ENCODE measurements at places on chromosomes 5 and 9.

DNA sequence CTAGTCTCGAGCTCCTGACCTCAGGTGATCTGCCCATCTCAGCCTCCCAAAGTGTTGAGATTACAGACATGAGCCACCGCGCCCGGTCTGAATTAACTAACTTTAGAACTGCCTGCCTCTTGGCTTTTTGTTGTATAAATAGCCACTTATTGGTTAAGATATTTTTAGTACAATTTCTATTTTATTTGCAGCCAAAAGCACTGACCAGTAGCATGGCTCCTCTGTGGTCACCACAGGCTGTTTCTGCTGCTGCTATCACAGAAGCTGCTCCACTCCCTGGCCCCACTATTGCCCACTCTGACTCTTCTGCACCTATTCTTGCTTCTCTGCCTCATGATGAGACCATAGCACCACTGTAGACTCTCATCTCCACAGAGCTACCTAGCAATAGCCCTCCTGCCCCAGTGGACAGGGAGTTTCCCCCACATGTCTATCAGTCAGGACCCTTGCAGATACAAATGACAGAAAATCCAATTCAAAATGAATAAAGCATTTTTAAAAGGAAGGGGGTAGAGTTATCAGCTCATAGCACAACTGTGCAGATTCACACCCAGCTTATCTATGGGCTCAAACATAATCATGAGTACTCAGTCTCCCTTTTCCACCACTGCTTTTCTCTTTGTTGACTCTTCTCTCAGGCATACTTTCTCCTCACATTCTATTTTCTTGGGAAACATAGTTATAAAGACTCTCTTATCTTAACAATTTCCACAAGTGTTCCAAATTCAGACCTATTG, 151.8 kb upstream of the EPB41L4A start:
- no peaks in the 10 kb centered on the region for H3K27me3 ChIP-seq
- no peak overlapping the region for H3K27ac ChIP-seq
- no peak for DNase-seq
- no peaks in the 10 kb centered on the region for H3K36me3 ChIP-seq

GRCh38 chr9:135898634-135899407, 8.5 kb downstream of the CAMSAP1 start:
- H3K27me3 ChIP-seq, result no peaks in the 10 kb centered on the region
- H3K4me1 ChIP-seq, result peaks cover 6% of the 10 kb centered on the region
- no peak overlapping the region for H3K27ac ChIP-seq
- no peak for DNase-seq
- H3K4me3 ChIP-seq, result no peak overlapping the region
- H3K36me3 ChIP-seq, result no peaks in the 10 kb centered on the region

DNA sequence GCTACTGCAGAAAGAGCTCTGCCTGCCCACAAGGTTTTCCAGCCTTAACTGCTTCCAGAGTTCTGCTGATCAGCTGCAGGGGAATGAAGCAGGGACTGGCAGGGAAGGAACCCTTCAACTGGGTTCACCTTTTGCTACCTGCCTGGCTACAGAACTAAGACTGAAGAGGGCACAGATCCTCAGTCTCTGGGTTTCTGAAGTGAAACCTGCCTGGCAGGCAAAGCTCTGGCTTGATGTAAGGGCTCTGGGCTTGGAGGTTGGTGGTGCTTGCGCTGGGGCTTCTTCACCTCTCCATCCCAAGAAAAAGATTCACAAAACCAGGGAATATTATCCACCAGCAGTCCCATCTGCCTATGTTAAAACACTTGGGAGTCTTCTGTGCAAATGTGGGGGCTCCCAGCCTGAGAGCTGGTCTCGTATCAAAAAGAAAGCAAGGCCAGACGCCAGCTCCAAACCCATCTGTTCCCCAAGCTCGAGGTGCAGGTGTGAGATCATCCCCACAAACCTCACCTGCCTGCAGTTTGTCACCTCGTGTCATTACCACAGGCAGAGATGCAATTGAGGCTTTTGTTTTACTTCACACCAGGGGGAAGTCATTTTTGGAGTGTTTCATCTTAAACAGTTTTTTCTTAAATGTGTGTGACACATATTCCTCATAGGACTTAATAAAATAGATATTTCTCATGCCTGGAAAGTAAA, 58.3 kb downstream of the BNC2 start:
- H3K4me1 ChIP-seq, result peaks cover 10% of the 10 kb centered on the region
- no peak for DNase-seq
- no peak overlapping the region for H3K4me3 ChIP-seq
- H3K36me3 ChIP-seq, result no peaks in the 10 kb centered on the region
- H3K27ac ChIP-seq, result no peak overlapping the region

GRCh38 chr5:98454407-98454806, 319.1 kb upstream of the RGMB start:
- H3K4me1 ChIP-seq, result no peaks in the 10 kb centered on the region
- no peak overlapping the region for H3K4me3 ChIP-seq
- H3K27ac ChIP-seq, result no peak overlapping the region
- H3K36me3 ChIP-seq, result no peaks in the 10 kb centered on the region
- no peak for DNase-seq
- H3K27me3 ChIP-seq, result no peaks in the 10 kb centered on the region

- H3K4me3 ChIP-seq, result no peak overlapping the region
- H3K27ac ChIP-seq, result no peak overlapping the region
- no peak for DNase-seq
- H3K36me3 ChIP-seq, result no peaks in the 10 kb centered on the region
- H3K4me1 ChIP-seq, result no peaks in the 10 kb centered on the region
- no peaks in the 10 kb centered on the region for H3K27me3 ChIP-seq
These were observed 18.1 kb upstream of the FCN1 start for GRCh38 chr9:134935701-134936345.

DNA sequence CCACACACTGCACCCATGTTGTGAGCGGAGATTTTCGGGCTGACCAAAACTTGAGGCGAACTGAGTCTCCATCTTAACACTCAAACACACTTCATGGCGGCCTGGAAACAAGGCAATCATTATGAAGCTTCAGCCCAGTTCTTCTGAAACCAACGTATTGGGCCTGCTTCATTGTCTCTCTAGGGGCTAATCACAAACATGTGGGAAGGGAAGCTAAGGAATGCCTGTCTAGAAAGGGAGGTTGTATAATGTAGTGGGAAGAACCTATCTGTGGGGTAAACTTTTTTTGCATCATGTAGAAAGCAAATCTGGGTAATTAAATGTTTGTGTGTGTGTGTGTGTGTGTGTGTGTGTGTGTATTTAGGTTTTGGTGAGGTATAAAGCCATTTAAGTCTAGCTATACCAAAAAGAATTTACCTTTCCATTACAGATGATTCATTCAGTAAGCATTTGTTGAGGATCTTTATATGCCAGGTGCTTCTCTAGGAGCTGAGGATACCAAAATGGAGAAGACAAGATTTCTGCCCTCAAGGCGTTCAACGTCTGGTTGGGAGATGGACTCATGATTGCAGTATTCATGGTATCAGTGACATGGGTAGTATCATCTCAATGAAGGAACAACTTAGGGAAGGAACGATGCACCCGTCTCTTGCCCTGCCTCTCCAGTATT, 29.4 kb downstream of the SLC1A3 start:
- no peak overlapping the region for H3K4me3 ChIP-seq
- H3K36me3 ChIP-seq, result no peaks in the 10 kb centered on the region
- no peaks in the 10 kb centered on the region for H3K4me1 ChIP-seq
- no peaks in the 10 kb centered on the region for H3K27me3 ChIP-seq

DNA sequence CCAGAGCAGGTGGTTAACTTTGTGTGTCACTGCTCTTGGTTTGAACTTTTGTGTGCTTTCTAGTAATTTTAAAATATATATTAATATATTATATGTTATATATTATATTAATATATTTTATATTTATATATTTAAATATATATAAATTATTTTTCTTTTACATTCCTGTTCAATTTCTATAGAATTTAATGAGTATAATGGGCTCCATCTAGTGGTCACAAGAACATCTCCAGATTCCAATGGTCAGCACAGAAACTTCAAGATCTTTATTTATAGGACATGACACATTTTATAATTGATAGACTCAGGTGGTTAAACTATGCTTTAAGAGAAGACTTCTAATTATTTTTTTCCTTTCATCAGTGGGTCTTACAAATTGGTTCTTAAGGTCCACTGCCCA, 39.1 kb downstream of the COL23A1 start:
- no peaks in the 10 kb centered on the region for H3K27me3 ChIP-seq
- no peaks in the 10 kb centered on the region for H3K36me3 ChIP-seq
- H3K4me3 ChIP-seq, result no peak overlapping the region
- peaks cover 2% of the 10 kb centered on the region for H3K4me1 ChIP-seq
- H3K27ac ChIP-seq, result no peak overlapping the region

DNA sequence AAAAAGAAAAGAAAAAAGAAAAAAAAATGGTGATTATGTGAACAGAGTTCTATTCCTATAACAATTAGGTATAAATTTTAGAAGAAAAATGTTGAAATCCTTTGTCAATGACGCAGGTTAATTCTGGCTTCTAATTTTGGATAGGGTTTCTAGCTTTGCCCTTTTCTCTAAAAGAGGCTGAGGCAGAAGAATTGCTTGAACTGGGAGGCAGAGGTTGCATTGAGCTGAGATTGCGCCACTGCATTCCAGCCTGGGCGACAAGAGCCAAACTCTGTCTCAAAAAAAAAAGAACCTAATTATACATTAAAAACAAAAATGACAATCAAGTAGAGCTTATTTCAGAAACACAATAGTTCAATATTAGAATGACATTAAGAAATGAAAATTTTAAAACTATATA, 2.9 kb downstream of the STXBP1 start:
- DNase-seq, result no peak
- no peak overlapping the region for H3K4me3 ChIP-seq
- H3K4me1 ChIP-seq, result no peaks in the 10 kb centered on the region
- no peaks in the 10 kb centered on the region for H3K36me3 ChIP-seq
- no peaks in the 10 kb centered on the region for H3K27me3 ChIP-seq

GRCh38 chr5:32507738-32508434, 63.3 kb upstream of the ZFR start:
- DNase-seq, result no peak
- H3K4me3 ChIP-seq, result no peak overlapping the region
- H3K4me1 ChIP-seq, result 0 out of 2 replicates have a peak, but pooled peaks cover 2% of the 10 kb centered on the region

- H3K4me1 ChIP-seq, result no peaks in the 10 kb centered on the region
- H3K27ac ChIP-seq, result no peak overlapping the region
- no peaks in the 10 kb centered on the region for H3K36me3 ChIP-seq
- no peaks in the 10 kb centered on the region for H3K27me3 ChIP-seq
- no peak for DNase-seq
These were observed 61.0 kb downstream of the ZNF608 start for GRCh38 chr5:124685404-124685930.

GRCh38 chr5:34715711-34716110, 59.6 kb downstream of the RAI14 start:
- peaks cover 8% of the 10 kb centered on the region for H3K4me1 ChIP-seq
- no peaks in the 10 kb centered on the region for H3K36me3 ChIP-seq
- DNase-seq, result no peak
- H3K27ac ChIP-seq, result no peak overlapping the region

GRCh38 chr5:22896152-22896551, 43.0 kb upstream of the CDH12 start:
- no peaks in the 10 kb centered on the region for H3K4me1 ChIP-seq
- H3K4me3 ChIP-seq, result no peak overlapping the region
- H3K36me3 ChIP-seq, result no peaks in the 10 kb centered on the region
- no peak overlapping the region for H3K27ac ChIP-seq
- no peaks in the 10 kb centered on the region for H3K27me3 ChIP-seq
- no peak for DNase-seq

DNA sequence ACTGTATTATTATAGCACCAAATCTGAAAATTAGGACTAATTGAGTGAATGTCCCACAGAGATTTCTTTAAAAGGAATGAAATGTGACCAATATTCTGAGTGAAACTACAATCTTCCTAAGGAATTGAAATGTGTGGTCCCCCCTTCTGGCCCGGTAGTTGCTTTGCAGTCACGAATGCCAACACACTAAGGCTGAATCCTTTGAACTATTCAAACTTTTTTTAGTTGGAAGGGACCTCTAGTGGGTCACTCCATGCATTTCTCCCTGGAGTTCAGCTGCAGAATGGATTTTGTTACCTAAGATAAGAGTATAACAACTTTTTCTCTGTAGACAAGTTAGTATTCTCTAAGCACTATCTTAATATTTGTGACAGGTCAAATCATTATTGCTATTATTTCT, 2.8 kb downstream of the CDH6 start:
- H3K4me3 ChIP-seq, result no peak overlapping the region

GRCh38 chr5:78908173-78909061, 76.7 kb downstream of the ARSB start:
- no peaks in the 10 kb centered on the region for H3K36me3 ChIP-seq
- DNase-seq, result no peak
- no peak overlapping the region for H3K27ac ChIP-seq
- H3K4me3 ChIP-seq, result no peak overlapping the region
- peaks cover 5% of the 10 kb centered on the region for H3K4me1 ChIP-seq

- H3K27ac ChIP-seq, result no peak overlapping the region
- no peak for DNase-seq
- H3K27me3 ChIP-seq, result no peaks in the 10 kb centered on the region
These were observed 68.3 kb downstream of the CHSY3 start for GRCh38 chr5:129972465-129973141.

DNA sequence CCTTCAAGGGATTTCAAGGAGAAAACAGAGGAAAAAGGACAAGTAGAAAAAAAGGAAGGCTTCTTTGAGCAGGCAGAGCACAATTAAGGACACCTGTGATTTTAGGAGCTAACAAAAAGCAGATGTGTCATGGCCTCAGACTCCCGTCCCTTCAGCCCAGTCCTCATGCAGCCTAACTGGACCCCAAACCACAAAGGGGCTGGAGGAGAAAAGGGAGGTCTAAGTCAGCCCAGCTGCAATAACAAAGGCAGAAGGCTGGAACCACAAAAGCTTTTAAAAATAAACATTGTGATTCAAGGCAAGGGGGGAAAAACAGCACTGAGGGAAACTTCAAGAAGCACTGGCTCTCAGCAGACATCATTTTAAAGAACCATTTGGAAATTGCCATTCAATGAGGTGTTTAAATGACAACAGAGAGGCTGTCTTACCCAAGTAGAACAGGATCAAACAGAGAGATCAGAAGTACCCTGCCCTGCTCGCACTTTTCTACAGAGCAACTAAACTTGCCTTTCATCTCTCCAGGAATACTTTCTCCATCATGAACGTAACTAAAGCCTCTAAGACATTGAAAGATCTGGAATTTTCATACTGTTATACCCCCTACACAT, 89.3 kb downstream of the SEMA5A start:
- H3K27ac ChIP-seq, result no peak overlapping the region
- peaks cover 3% of the 10 kb centered on the region for H3K4me1 ChIP-seq
- no peak for DNase-seq
- no peaks in the 10 kb centered on the region for H3K36me3 ChIP-seq
- no peaks in the 10 kb centered on the region for H3K27me3 ChIP-seq

DNA sequence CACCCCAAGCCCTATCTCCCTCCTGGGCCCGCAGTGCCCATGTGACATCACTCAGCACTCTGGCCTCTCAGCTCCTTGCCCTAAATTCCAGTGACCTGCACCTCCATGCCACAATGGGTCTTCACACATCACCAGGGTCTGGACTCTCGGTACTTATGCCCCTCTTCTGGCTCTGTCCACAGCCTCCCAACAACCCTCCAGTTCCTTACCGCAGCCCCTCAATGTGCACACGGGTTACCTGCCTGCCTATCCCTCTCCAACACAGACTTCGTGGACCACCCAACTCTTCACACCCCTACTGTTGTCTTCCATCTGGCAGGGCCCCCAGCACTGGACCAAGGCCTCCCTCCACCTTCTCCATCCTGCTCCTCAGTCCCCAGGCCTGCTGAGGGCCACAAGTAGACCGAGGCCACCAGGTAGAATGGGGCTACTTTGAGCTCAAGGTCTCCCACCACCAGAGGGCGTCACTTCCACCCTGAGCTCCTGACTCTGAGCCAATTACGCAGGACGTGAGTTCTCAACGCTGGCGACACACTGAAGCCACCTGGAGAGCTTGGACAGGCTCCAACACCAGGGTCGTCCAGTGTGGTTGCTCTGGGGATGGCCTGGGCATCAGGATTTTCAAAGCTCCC, 172.1 kb downstream of the GABBR2 start:
- no peaks in the 10 kb centered on the region for H3K4me1 ChIP-seq
- no peak overlapping the region for H3K4me3 ChIP-seq
- no peaks in the 10 kb centered on the region for H3K36me3 ChIP-seq
- no peaks in the 10 kb centered on the region for H3K27me3 ChIP-seq
- peak; percentile 71 for DNase-seq
